ENCODE measurements at places on chromosomes 3 and 15. TPM values are rescaled to one million over a fixed set of nuclear protein-coding genes. Genes with fewer than 3 reads are reported as not detected.

Gene TNFSF10
- polyA plus RNA-seq, result 0.48 TPM

Gene ISLR2
- 0.25 TPM for polyA plus RNA-seq

Gene CD200R1L
- 0.09 TPM for polyA plus RNA-seq

Gene GOLGA6B
- polyA plus RNA-seq, result not detected

Gene SELENOS
- polyA plus RNA-seq, result 97.9 TPM

Gene SAMD7
- polyA plus RNA-seq, result not detected

Gene ACAN
- 0.01 TPM for polyA plus RNA-seq

All from A549 (cell line).